ENCODE measurements at places on chromosomes 13 and 19. TPM values are rescaled to one million over a fixed set of nuclear protein-coding genes. Genes with fewer than 3 reads are reported as not detected.

Gene SLC25A41
- total RNA-seq = not detected

DNA sequence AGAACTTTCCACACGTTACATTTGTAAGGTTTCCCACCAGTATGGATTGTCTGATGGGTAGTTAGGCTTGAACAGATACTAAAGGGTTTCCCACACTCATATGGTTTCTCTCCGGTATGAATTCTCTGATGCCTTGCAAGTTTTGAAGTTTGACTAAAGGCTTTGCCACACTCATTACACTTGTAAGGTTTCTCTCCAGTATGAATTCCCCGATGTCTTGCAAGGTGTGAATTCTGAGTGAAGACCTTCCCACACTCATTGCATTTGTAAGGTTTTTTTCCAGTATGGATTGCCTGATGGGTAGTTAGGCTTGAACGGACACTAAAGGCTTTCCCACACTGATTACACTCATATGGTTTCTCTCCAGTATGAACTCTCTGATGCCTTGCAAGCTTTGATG is 7.6 kb upstream of the ZNF415 start:
- no peak overlapping the region for H3K4me3 ChIP-seq
- no peaks in the 10 kb centered on the region for H3K27me3 ChIP-seq
- peaks cover 16% of the 10 kb centered on the region for H3K36me3 ChIP-seq
- H3K4me1 ChIP-seq = no peaks in the 10 kb centered on the region
- DNase-seq = no peak
- no peak overlapping the region for H3K27ac ChIP-seq

GRCh38 chr19:1584500-1585242 is 8.0 kb downstream of the MBD3 start:
- no peaks in the 10 kb centered on the region for H3K27me3 ChIP-seq
- DNase-seq = no peak
- H3K4me3 ChIP-seq = no peak overlapping the region
- H3K4me1 ChIP-seq = no peaks in the 10 kb centered on the region

Gene KLF1
- total RNA-seq = not detected

DNA sequence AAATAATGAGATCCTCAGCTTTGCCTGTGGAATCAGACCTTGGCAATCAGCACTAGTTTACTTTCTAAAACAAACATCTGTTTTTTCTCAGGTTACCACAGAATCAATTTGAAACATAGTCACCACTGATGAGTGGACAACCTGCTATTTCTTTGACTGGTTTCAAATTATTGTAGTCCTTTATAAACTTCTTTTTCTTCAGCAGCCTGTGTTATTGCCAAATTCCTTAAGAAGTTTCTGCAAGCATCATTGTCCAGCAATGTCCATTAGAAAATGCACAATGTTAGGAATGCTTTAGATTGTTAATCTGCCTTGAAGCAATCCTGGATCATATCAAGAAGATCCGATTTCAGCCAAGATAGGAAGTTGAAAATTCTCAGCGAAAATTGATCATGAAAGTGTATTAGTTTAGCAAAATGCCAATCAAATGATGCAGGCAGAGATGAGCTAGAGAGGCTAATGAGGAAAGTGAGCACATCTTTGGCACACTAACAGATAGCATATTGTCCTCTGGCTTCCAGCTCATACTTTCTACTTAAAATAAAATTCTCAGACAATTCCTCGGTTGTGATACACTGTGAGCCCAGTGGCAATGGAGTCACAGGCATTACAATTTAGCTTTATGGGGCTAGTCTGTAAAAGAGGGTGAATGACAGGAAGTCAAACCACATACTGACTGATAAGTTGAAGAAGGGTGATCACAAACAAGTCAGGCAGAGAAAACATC is 270.6 kb downstream of the SLITRK6 start:
- H3K27ac ChIP-seq = no peak overlapping the region
- no peaks in the 10 kb centered on the region for H3K27me3 ChIP-seq
- no peaks in the 10 kb centered on the region for H3K4me1 ChIP-seq
- no peaks in the 10 kb centered on the region for H3K36me3 ChIP-seq
- H3K4me3 ChIP-seq = no peak overlapping the region

DNA sequence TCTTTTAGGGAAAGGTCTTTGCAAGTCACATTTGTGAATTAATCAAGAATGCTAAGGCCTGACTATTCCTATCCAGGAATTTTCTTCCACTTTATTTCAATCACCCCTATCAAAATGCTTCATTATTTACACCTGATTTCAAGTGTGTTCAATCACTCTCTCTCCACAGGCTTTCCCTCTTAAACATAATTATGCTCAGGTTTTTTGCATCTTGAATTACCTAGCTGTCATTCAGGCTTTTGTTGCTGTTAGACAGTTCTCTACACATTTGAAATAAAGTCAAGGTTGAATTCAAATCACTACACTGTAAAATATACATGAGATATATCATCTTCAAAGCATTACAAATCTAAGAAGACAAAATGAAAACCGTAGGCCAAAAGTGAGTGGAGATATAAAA is 941.3 kb upstream of the SLITRK1 start:
- no peaks in the 10 kb centered on the region for H3K4me1 ChIP-seq
- no peak overlapping the region for H3K27ac ChIP-seq
- H3K36me3 ChIP-seq = no peaks in the 10 kb centered on the region
- H3K27me3 ChIP-seq = no peaks in the 10 kb centered on the region
- H3K4me3 ChIP-seq = no peak overlapping the region
- DNase-seq = no peak

DNA sequence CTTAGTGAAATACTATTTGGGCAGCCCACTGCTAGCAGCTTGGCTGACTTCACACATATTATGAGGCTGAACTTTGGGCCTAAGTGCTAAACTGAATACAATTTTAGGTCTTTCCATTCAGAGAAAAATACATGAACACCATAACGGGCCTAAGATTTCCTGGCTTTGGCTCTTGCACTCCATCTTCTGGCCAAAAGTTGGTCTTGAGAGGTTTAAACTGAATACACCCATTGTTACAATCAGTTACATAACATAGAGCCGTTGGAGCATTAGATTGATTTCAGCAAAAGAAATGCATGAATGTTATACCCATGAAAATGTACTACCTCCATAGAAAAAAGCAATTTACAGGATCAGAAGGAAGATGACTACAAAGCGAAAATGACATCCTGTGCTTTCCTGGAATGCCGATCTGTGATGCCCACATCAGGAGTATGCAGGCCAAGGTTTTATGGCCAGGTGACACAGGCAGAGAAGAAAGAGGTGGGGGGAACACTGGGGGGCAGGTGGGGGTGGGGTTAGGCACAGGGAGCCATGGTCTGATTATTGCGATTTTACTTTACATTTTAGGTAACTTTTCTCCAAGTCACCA is 11.1 kb upstream of the SHISA2 start:
- H3K4me3 ChIP-seq = no peak overlapping the region
- H3K27me3 ChIP-seq = no peaks in the 10 kb centered on the region
- no peaks in the 10 kb centered on the region for H3K36me3 ChIP-seq
- peak; percentile 29 for DNase-seq
- H3K4me1 ChIP-seq = no peaks in the 10 kb centered on the region
- no peak overlapping the region for H3K27ac ChIP-seq

DNA sequence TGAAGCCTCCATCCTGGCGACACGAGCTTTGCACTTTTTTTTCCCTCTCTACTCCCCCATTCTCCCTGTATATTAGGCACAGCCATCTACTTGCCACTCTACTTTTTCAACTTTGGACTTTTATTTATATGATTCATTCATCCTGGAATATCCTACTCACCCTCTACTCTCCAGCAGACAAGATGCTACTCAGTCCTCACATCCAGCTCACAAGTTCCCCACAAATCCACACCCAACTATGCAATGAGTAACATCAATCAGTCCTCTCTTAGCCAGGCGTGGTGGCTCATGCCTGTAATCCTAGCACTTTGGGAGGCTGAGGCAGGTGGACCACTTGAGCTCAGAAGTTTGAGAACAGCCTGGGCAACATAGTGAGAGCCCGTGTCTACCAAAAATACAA is 23.9 kb upstream of the URAD start:
- no peak for DNase-seq
- no peak overlapping the region for H3K27ac ChIP-seq
- H3K4me3 ChIP-seq = no peak overlapping the region
- H3K27me3 ChIP-seq = no peaks in the 10 kb centered on the region

- no peak overlapping the region for H3K27ac ChIP-seq
- H3K36me3 ChIP-seq = no peaks in the 10 kb centered on the region
- no peaks in the 10 kb centered on the region for H3K27me3 ChIP-seq
- no peaks in the 10 kb centered on the region for H3K4me1 ChIP-seq
- DNase-seq = no peak
Measured at GRCh38 chr19:30817197-30817596, 445.0 kb downstream of the ZNF536 start.

- H3K27me3 ChIP-seq = no peaks in the 10 kb centered on the region
- H3K36me3 ChIP-seq = no peaks in the 10 kb centered on the region
- H3K27ac ChIP-seq = peak within 1 kb of the TSS; percentile 55
- H3K4me1 ChIP-seq = peaks cover 5% of the 10 kb centered on the region
Measured at GRCh38 chr19:17847538-17848366, at the start of gene JAK3. TSS of gene JAK3 (minus strand) at chr19:17847982. CDS start at chr19:17844417, 3,565 bp downstream.

Measured in body of pancreas (tissue), 4 donors.